ENCODE measurements at places on chromosomes 6 and 20.

DNA sequence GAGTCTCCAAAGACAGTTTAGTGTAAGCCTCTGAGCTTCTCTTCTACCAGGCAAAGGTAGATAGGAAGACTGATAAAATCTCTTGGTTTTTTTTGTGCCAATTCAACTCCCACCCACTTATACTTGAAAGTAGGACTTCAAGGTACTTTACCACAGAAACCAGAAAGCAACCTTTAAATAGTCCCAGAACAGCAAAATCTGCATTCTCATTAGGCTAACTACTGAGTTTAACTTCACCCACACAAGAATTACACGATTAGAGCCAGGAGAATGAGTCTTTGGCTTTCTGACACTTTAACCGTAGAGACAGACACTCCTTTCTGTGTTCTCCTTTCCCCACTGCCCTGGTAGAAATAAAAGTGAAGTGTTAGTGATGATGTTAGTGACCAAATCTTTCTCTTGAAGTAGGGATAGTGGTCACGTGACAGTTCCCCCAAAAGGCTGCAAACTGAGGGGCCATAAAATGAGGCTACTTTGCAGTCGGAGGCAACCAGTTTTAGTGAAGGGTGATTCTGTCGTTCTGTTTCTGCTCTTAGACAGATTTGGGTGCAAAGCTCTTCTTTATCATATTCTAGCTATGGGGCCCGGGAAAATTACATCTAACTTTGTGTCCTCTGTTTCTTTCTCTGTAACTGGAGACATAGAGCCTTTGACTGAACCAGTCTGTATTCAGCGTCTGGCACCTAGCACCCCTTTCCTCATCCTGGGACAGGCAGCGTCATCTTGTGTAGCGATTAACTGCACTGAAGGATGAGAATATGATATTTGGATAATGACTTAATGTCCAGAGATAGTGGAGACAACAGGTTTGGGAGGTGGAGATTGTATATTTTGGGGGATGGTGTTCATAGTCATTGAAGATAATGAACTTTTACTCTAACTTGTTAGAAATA, 206.4 kb upstream of the CITED2 start:
- no peak overlapping the region for H3K4me3 ChIP-seq
- H3K4me1 ChIP-seq, result peaks cover 9% of the 10 kb centered on the region
- H3K27me3 ChIP-seq, result peaks cover 8% of the 10 kb centered on the region
- no peaks in the 10 kb centered on the region for H3K36me3 ChIP-seq
- DNase-seq, result no peak

GRCh38 chr6:35448191-35448590, 3.9 kb upstream of the FANCE start:
- H3K27ac ChIP-seq, result no peak overlapping the region
- H3K36me3 ChIP-seq, result no peaks in the 10 kb centered on the region

GRCh38 chr20:38724626-38725147, 401 bp downstream of the SLC32A1 start:
- peaks cover 3% of the 10 kb centered on the region for H3K36me3 ChIP-seq
- peak; percentile 43 for DNase-seq
- H3K4me3 ChIP-seq, result no peak overlapping the region
- H3K27ac ChIP-seq, result peak overlapping the region; percentile 52

DNA sequence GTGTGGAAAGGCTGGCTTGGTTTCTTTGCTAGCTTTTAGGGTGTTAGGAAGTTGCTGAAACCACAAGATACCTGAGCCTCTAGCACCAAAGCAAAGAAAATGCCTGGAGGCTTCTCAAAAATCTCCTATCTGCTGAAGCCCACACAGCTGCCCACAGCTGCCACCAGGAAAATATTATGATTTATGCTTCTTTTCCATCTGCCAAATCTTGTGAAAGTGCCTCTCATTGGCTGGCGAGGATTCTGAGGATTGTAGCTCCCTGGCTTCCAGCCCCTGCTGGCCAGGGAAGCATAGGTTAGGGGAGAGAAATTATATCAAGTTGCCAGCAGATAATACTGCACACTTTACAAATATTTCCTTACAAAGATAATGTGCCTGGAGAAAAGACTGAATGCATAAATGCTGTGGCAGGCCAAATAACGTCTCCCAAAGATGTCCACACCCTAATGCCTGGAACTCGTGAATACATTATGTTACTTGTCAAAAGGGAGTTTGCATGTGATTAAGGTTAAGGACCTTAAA, 98.4 kb downstream of the MRPL14 start:
- peaks cover 14% of the 10 kb centered on the region for H3K27me3 ChIP-seq
- DNase-seq, result no peak
- H3K4me1 ChIP-seq, result peaks cover 2% of the 10 kb centered on the region
- H3K36me3 ChIP-seq, result no peaks in the 10 kb centered on the region

DNA sequence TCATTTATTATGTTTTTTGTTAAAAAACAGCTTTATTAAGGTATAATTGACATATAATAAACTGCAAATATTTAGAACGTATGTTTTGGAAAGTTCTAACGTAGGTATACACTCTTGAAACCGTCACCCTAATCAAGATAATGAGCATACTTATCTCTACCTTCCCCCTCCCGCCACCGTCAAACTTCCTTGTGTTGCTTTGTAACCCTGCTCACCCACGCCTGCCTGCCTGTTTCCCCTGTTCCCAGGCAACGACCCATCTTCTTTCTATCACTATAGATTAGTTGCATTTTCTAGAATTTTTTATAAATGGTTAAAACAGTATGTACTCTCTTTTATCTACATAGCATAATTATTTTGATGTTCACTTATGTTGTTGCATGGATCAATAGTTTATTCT, 33.5 kb upstream of the GCLC start:
- no peaks in the 10 kb centered on the region for H3K36me3 ChIP-seq
- H3K4me3 ChIP-seq, result no peak overlapping the region
- no peak for DNase-seq
- no peak overlapping the region for H3K27ac ChIP-seq
- peaks cover 5% of the 10 kb centered on the region for H3K27me3 ChIP-seq

- peaks cover 26% of the 10 kb centered on the region for H3K36me3 ChIP-seq
- H3K4me3 ChIP-seq, result no peak overlapping the region
- DNase-seq, result no peak
- no peaks in the 10 kb centered on the region for H3K27me3 ChIP-seq
- no peak overlapping the region for H3K27ac ChIP-seq
Measured at GRCh38 chr6:156917213-156917612, 140.0 kb downstream of the ARID1B start.

- no peaks in the 10 kb centered on the region for H3K36me3 ChIP-seq
- no peak overlapping the region for H3K27ac ChIP-seq
- peaks cover 7% of the 10 kb centered on the region for H3K27me3 ChIP-seq
Measured at GRCh38 chr20:61805365-61805764, 260.3 kb downstream of the TAF4 start.

GRCh38 chr6:16602035-16602434, 159.2 kb downstream of the ATXN1 start:
- H3K27ac ChIP-seq, result no peak overlapping the region
- peaks cover 14% of the 10 kb centered on the region for H3K36me3 ChIP-seq
- no peak overlapping the region for H3K4me3 ChIP-seq
- no peak for DNase-seq

DNA sequence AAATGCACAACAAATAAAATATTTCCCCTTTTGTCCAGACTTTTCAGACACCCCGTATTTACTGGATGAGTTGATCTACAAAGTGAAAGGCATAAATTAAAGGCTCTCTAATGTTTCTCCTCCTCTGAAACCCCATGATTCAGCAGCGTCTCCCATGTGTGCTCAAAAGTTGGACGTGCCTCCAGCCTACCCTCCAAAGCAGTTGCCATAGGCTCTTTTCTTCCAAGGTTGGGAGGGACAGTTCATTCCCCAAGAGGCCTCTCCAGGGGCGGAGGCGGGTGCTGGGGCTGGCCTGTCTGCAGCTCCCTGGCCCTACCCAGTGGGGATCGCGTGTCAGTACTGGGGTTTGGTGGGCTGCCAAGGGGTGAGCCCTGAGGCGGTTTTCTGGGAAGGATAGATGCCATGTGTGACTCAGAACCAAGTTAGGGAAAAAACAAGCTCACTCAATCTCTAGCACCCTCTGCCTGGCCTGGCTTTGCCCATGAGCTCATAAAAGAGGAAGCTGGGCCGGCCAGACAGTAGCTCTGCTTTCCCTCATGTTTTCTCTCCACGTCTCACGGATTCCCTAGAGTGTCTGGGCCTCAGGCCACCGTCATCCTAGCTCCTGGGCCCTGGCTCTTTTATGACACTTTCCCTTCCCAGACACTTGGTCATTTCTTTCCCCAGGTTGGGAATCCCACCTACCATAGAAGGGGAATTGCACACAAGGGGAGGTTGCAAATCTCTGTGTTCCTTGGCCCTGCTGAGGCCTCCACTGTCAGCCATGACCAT, 8.0 kb upstream of the IER3 start:
- no peak for DNase-seq
- H3K4me3 ChIP-seq, result no peak overlapping the region
- H3K4me1 ChIP-seq, result peaks cover 21% of the 10 kb centered on the region
- H3K36me3 ChIP-seq, result no peaks in the 10 kb centered on the region

- H3K4me1 ChIP-seq, result peaks cover 4% of the 10 kb centered on the region
- no peak for DNase-seq
- no peak overlapping the region for H3K4me3 ChIP-seq
- no peak overlapping the region for H3K27ac ChIP-seq
Measured at GRCh38 chr20:53395188-53395923, 198.3 kb downstream of the ZNF217 start.

DNA sequence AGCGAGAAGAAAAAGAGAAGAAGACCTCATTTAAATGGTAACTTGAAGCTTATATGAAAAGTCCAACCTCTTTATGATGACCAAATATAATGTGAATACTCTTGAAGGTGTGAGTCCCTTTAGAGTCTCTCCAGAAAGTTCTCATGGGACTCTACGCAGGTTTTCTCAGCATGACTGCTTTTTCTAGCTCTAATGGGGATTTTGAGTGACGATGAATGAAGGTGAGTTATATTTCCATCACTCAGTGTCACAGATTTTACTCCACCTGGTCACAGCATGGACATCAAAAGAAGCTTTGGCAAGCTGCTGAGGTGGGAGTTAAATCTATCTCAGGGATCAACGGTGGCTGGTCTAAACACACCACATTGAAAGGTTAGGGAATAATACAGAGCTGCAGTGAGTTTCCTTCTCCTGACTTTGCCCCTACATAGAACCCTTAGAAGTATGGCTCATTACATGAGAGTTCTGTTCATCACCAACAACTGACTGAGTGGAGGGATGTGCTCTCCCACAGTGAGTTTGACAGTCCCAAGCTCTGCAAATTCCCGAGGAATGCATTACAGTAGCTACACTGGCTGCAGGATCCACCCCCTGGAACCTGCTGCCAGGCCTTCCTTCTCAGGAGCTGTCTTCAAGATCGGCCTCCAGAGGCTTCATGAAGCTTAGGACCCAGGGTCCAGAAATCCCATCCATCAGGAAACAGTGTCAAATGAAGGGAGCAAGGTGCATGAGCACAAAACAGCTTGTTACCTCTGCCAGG, 126.8 kb downstream of the FOXC1 start:
- H3K4me3 ChIP-seq, result no peak overlapping the region
- H3K27me3 ChIP-seq, result no peaks in the 10 kb centered on the region
- peaks cover 6% of the 10 kb centered on the region for H3K36me3 ChIP-seq

- H3K4me3 ChIP-seq, result no peak overlapping the region
- H3K4me1 ChIP-seq, result no peaks in the 10 kb centered on the region
- H3K27ac ChIP-seq, result no peak overlapping the region
- no peak for DNase-seq
- H3K27me3 ChIP-seq, result no peaks in the 10 kb centered on the region
Measured at GRCh38 chr20:59823491-59824259, 109.8 kb downstream of the SYCP2 start.

DNA sequence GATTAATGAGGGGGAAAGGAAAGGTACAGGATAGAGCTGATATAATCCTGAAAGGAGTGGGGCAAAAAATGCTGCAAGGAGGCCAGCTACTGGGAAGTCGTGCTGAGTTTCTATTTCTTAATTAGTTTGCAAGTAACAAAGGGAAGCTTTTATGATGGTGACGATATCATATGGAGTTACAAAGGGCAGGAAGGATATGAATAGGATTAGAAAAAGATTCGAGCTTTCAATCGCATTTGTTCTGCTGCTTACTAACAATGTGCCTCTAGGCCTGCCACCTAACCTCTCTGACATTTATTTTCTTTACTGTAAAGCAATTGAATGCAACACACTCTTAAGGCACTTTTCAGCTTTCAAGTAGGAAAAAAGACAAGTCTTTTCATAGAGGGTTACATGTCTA, 219.2 kb downstream of the CLVS2 start:
- DNase-seq, result no peak
- no peak overlapping the region for H3K4me3 ChIP-seq
- no peaks in the 10 kb centered on the region for H3K4me1 ChIP-seq
- no peaks in the 10 kb centered on the region for H3K36me3 ChIP-seq

GRCh38 chr6:74742793-74743508, 462.9 kb downstream of the COL12A1 start:
- no peak overlapping the region for H3K27ac ChIP-seq
- H3K27me3 ChIP-seq, result no peaks in the 10 kb centered on the region
- H3K4me3 ChIP-seq, result no peak overlapping the region
- no peaks in the 10 kb centered on the region for H3K4me1 ChIP-seq
- no peaks in the 10 kb centered on the region for H3K36me3 ChIP-seq

Measured in activated naive CD8-positive, alpha-beta T cell treated with anti-CD3 and anti-CD28 coated beads, Interleukin-2, amount 10 ng/mL, durations not matched to agents 7 days and 5 days (primary cell).